ENCODE measurements at places on chromosomes 3 and 15. TPM values are rescaled to one million over a fixed set of nuclear protein-coding genes. Genes with fewer than 3 reads are reported as not detected.

GPR62 gene
- total RNA-seq: under 0.01 TPM

CSPG4 gene
- total RNA-seq: 109 TPM

DNA sequence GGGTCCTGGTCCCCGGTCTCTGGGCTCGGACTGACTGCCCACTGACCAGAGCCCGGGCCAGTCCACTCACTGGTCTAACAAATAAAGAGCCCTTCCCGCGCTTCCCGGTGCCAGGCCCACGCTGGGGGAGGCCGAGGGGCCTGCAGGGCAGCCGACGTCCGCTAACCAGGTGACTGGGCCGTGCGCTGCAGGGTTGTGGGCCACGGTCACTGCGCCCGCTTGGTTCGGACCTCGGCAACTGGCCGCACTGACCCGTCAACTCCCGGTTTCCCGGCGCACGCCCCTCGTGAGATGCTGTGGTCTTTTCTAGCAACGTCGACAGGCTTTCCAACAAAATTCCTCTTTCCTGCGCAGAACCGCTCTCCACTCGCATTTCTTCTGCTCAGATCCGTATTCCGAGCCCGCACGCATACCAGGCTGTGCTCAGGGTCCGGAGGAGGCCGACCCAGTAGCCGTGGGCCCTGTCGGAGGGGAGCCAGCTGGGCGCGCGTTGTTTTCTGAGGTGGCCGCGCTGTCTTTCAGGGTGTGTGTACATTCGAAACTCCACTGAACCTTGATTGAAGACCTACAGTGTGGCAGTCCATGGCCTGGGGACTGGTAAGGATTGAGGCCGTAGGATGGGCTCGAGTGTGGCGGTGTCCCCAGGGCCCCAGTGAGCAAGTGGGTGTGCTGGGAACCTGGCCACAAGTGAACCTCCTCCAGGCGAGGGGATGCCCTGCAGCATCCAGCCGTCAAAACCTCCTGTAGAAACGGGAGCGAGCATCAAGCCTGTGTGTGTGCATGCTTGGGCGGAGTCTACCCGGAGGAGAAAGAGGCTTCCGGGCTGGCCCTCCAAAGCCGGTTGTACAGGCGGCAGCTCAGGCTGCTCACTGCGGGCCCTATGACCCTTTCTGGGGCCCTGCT, 875 bp upstream of the NT5DC2 start:
- peak overlapping the region; percentile 68 for H3K4me3 ChIP-seq
- DNase-seq: peak; percentile 27
- H3K27me3 ChIP-seq: no peaks in the 10 kb centered on the region
- H3K27ac ChIP-seq: peak overlapping the region; percentile 74
- no peaks in the 10 kb centered on the region for H3K36me3 ChIP-seq

ZFAND6 gene
- 160 TPM for total RNA-seq

DNA sequence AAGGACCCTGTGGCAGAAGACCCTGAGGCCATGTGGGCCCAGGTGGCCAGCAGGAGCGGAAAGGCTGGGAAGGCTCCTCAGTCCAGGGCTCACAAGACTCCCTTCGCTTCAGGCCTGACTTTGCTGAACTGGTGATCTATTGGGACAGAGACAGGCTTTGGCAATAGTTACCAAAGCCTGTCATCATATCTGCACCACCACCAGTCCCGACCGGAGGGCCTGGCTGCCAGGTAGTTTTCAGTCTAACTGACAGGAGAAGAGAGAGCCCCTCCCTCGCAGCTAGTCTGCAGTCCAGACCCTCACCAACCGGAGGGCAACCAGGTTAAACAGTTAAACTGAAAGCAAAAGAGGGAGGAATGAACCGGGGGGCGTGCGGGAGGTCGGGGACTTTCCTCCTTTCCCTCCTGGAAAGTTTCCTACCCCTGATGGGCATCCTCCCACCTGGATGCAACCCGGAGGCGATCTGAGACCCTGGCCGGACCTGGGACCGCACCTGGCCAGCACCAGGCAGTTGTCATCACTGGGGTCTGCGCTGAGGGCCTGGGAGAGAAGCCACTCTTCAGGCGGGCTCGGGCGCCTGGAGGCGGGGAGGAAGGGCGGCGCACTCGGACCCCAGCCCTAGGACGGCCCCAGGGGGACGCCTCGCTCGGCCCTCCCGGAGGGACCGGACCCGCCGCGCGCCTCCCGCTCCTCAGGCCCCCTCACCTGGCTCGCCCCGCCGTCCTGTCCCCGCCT, 435 bp downstream of the RAB27A start:
- peak overlapping the region; percentile 93 for H3K4me3 ChIP-seq
- H3K27ac ChIP-seq: peak overlapping the region; percentile 96
- H3K4me1 ChIP-seq: peaks cover 2% of the 10 kb centered on the region
- DNase-seq: no peak
- no peaks in the 10 kb centered on the region for H3K36me3 ChIP-seq

- no peaks in the 10 kb centered on the region for H3K36me3 ChIP-seq
- H3K4me3 ChIP-seq: no peak overlapping the region
- no peak overlapping the region for H3K27ac ChIP-seq
- H3K27me3 ChIP-seq: no peaks in the 10 kb centered on the region
- DNase-seq: no peak
These were observed 38.1 kb downstream of the FSIP1 start for GRCh38 chr15:39744334-39745103.

SEMA3B gene
- 51.6 TPM for total RNA-seq
